Transverse colon (tissue), 4 donors: ENCODE measurements at places on chromosomes 11 and 22.

- DNase-seq = peak; percentile 57
Observed at GRCh38 chr22:18056161-18056666, 21.6 kb upstream of the PEX26 start.

DNA sequence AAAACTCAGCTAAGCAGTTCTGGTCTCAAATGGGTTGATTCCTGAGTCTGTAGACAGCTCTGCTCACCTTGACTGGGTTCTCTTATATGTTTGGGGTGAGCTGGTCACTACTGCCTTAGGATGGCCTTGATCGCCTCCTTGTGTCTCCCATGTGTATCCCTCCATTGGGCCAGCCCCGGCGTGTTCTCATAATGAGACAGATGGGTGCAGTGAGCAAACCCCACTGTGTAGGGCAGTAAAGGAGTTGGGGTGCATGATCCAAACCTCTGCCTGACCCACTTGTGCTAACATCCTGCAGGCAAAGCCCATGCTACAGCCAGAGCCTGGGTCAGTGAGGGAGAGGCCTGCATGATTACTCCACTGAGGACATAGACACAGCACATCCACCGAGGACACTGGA lies 657.6 kb downstream of the BRD1 start:
- DNase-seq = no peak

- DNase-seq = no peak
Observed at GRCh38 chr11:66457826-66458225, 8.9 kb upstream of the PELI3 start.

DNA sequence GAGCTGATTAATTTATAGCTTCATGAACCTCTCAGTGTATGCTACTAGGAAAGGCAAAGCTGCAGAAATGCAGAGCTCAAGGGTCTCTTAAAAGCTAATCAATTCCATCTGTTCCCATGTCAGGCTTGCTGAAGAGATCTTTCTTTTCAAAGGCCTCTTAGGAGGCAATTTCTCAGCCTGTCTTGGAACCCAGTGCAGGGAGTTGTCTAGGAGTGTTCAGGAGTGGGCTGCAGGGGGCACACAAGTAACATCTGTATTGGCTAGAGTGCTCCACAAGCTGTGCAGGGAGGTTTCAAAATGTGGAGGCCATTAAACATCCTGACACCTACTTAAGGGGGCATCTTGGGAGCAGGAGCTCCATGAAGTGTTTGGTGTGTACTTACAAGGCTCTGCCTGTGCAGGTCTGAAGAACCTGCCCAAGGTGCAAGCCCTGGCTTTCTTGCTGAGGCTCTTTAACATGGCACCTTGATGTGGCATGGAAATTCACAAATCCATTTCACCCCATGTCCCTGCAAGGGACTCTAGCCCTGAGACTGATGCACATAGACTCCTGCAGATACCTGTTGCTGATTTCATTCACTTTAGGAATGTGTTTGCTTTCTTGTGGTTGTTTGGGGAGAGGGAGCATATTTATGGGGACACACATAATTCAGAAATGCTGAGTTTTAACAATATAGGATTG lies 134.7 kb downstream of the ME3 start:
- no peak for DNase-seq

- peak; percentile 79 for DNase-seq
Observed at GRCh38 chr11:102010776-102011494, 36.3 kb upstream of the CFAP300 start.

GRCh38 chr22:27990879-27991278 lies 71.8 kb upstream of the PITPNB start:
- DNase-seq = peak; percentile 15

- no peak for DNase-seq
Observed at GRCh38 chr11:9316334-9316733, 1.9 kb upstream of the TMEM41B start.
